ELF-1 (cell line): ENCODE measurements at places on chromosomes 2 and 18.

DNA sequence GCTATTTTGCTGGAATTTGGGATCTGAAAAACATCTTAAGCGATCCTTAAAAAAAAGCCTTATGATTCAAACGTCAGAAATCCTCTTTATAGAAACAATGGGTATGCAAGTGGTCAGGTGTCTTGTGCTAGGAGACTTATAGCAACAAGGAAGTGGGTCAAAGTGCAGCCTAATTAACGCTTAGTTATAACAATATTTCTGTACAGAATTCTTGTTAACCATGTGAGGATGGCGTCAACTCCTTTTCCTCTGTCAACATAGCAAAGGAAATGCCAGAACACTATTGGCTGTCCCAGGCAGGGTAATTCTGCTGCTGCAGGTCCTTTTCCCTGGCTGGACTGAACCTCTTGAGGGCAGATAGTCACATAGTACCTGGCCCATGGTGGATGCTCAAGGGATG lies 189.4 kb downstream of the MSH2 start:
- no peak for DNase-seq

DNA sequence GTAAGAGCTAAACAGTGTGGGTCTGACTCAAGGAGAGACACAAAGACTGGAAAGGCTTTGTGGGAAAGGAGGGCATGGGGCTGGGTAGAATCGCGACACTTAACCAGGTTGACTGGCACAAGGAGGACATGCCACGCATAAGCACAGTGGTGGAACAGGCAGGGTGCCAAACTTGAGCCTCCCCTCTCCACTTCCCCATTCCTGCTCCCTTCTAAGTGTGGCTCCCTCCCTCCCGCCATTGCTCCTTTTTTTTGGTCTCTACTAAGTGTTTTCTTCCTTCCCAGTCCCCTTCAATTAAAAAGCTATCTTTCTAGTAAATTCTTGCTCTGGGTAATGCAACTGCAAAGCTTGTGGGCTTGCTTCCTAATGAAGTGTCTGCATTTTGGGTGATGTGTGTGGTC lies 40.3 kb upstream of the ZFP36L2 start:
- no peak for DNase-seq

DNA sequence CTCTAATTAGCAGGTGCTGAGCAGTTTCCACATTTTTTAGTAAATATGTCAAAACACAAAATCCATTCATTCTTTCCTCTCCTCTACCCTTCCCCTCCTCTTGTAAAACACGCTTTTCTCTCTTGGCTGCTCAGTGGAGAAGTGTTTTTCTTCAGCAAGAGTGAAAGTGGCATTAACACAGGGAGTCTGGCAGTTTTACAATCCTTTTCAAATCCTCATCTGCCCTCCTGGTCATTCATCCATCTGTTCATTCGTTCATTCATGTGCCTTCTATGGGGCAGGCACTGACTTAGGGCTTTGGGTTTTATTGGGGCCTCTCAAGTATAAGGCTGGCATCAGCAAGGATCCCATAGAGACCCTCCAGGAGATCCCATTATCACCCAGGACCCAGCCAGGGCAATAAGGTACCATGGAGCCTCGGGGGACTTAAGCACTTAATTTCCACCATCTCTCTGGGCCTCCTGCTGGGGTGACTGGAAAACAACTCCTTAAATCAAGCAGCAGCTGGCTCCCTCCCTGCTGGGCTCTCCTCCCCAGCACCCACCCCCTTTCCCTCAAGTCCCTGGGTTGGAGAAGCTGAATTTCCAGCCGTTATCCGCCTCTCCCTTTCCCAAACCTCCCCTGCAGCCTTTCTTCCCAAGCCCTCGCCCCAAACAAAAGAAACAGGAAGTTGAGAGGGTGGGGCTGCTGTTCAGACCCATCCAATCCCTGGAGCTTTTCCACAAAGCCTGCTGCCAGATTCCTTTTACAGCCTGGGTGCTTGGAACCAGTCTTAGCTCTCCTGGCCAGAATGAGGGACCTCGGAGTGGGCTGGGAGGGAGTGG lies 32.6 kb downstream of the MARCHF4 start:
- peak; percentile 91 for DNase-seq

GRCh38 chr2:120452945-120453634 lies 107.2 kb downstream of the INHBB start:
- DNase-seq: no peak

DNA sequence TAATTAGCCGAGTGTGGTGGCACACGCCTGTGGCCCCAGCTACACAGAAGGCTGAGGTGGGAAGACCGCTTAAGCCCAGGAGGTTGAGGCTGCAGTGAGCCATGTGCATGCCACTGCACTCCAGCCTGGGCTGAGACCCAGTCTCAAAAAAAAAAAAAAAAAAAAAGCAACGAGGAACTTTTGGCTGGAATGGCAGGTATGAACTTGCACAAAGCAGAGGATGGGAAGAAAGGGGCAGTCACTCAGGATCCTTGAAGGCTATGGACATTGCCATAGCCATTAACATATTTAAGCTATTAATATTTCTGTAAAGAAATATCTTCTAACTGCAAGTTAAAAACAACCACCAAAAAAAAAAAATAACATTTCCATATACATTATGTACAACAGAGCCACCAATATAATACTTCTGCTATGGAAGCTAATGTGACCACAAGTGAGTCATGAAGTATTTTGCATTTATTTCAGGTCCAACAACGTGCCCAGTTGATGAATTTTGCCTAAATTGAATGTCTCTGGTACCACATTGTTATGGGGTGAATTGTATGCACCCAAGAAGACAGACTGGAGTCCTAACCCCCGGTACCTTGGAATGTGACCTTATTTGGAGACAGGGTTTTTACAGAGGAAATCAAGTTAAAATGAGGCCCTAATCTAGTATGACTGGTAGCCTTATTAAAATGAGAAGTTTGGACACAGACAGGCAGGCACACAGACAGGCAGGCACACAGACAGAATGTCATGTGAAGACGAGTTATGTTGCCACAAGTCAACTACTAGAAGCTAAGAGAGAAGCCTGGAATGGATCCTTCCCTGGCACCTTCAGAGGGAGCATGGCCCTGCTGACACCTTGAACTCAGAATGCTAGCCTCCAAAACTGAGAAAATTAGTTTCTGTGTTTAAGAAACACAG lies 102.8 kb downstream of the RBMS1 start:
- DNase-seq: no peak

DNA sequence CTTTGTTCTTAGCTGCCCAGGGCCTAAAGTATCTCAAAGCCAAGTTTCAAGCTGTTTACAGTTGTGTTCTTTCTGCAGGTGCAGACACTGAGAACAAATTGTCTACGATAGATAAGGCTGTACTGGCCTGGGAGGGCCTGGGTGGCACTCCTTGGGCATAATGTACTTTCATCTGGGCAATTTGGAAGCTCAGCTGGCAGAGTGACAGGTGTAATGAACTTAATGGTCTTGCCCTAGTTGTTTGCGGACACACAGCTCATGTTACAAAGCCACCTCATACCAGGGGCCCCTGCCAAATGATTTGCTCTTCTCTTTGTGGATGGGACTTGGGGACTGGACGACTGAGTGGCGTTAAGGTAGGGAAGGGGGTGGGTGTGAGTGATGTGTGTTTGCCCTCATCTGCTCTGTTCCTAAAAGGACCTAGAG lies 4.3 kb downstream of the LDLRAD4 start:
- no peak for DNase-seq

- no peak for DNase-seq
Observed at GRCh38 chr2:16304876-16305590, 360.6 kb downstream of the CYRIA start.

DNA sequence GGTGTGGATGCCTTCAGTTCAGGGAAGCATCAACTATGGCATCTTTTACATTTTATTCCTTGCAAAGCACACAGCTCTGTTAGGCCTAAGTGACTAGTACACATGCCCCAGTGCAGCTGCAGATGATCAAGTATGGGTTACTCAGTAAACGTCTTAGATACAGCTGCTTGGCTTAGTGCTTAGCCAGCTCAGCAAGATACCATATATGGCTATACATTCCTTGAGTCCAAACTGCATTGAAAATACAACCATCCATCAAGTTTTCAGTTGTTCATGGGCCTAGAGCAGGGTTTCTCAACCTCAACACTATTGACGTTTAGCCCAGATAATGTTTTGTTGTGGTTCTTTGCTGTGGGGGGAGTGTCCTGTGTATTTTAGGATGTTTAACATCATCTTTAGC lies 769.9 kb downstream of the TSN start:
- no peak for DNase-seq

DNA sequence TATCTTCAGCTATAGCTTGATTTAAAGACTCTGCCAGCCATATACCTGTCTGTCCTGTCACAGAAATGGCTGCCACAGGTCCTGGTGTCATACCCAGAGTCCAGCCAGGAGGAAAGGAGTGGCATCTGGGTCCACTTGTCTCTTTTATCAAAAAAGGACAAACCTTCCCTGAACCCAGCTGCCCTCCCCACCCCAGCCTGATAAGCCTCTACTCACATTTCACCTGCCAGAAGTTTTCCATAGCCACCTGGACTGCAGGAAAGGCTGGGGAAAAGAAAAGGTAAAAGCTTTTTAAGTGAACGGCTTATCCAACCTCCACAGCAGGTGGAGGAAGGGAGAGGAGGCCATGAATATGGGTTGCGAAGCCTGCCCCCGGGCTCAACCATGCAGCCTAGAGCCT lies 32.8 kb downstream of the TMEM163 start:
- DNase-seq: no peak

GRCh38 chr18:8443505-8443904 lies 165.7 kb upstream of the RAB12 start:
- no peak for DNase-seq

GRCh38 chr2:12514168-12514567 lies 202.6 kb upstream of the TRIB2 start:
- DNase-seq: no peak

DNA sequence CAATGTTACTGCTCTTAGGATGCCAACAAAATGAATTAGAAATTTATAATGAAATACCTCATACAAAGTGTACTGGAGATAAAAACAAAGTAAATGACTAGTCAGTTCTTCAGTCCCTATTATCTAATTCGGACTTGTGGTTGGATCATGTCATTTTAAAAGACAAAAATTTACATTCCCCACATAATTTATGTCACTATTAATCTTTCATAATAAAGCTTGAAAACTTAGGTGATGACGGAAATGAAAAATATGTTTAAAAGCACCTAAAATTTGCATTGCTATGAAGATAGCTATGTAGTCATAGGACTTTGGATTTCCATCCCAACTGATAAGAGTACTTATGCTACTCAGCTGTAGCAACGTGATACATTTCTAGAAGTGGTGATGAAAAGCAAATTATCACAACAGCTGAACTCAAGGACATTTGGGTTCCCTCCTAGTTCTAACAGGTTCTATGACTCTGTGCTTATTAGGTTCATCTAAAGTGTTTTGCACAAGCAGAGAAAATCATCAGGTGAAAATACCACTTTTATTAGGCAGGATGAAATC lies 58.4 kb downstream of the LRPPRC start:
- no peak for DNase-seq

- no peak for DNase-seq
Observed at GRCh38 chr2:19866771-19867170, 35.0 kb downstream of the TTC32 start.
